NCI-H187 treated with DMSO at 0.1 percent for 48 hours (cell line): ENCODE measurements at places on chromosomes 2 and 18.

DNA sequence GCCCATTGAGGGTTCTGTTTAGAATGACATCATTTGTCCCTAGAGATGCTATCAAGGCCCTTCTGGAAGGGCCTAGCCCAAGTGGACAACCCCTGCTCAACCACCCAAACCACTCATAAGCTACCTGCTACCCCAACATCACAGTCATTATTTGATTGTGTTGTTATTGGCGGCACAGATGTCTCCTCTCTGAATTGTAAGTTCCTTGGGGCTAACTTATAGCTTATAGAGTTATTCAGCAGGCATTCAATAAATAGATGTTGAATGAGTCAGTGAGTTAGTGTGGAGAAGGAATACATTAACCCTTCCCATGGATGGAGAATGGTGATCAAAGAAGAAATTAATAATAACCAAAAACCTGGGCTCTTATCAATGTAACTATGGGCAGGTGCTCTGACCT lies 80.0 kb downstream of the ACAA2 start:
- DNase-seq, result no peak

GRCh38 chr2:108449410-108450130 lies 564 bp downstream of the GCC2 start:
- DNase-seq, result no peak

- DNase-seq, result no peak
These were observed at the start of gene STON1 for GRCh38 chr2:48530033-48530811. Gene STON1, plus strand, starts transcription at chr2:48530154. Its CDS starts 50,480 bp downstream, at chr2:48580634.

- no peak for DNase-seq
These were observed 254.2 kb downstream of the RIT2 start for GRCh38 chr18:42861271-42861670.

DNA sequence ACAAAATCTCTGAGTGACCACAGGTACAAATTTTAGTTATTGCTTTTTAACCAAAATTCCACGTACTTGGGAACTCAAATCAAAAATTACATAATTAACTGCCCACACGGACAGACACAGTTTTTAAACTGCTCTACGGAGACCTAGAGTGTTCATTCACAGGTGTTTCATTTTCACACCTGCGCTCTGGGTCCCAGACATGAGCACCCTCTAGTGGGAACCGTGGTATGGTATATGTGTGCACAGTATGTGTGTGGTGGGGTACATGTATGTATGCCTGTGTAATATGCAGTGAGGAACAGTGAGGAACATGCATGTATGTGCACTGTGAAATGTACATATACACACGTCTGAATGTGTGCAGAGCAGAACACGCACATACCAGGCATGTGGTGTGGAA lies 65.0 kb downstream of the PPP4R1 start:
- DNase-seq, result no peak

GRCh38 chr2:239835056-239835455 lies 190.1 kb downstream of the NDUFA10 start:
- no peak for DNase-seq

DNA sequence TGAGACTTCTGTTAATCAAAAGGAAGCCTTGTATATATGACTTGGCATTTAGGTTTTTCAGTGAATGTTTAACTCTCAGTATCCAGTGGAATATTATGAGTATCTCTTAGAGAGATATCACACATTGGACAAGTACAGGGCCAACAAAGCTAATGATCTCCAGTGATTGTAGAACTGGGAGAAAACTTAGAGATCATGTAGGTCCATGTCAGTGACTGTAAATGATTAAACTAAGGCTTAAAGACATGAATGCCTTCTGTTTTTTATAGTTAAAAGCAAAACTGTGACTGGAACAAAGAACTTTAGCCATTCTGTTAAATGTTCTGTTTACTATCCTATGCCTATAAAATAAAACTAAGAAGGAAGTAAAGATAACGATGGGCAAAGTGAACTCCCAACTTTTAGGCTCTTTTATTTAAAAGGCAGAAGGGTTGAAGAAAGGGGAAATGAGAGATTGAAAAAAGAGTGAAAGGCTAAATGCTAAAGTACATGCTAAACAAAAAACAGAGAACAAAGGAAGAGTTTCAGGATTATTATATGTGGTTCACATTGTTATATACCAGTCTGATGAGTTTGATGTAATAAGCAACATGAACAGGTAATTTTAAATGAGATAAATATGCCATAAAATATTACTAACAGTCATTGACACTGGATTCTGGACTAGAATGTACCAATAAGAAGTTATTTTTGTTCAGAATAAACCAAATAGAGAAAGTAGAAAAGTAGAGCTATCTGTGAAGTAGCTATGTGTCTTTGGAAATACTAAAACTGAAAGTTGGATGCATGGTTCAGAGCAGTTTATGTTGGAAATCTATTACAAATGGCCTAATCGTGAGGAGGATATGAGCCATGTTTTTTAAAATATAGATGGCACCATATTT lies 37.1 kb upstream of the TNFRSF11A start:
- no peak for DNase-seq

GRCh38 chr18:50393802-50394201 lies 19.0 kb downstream of the SKA1 start:
- no peak for DNase-seq

- DNase-seq, result no peak
These were observed 90.5 kb downstream of the ASAP2 start for GRCh38 chr2:9297156-9297555.
